Stimulated activated CD4-positive, alpha-beta T cell treated with anti-CD3 and anti-CD28 coated beads, Interleukin-1b, Interleukin-23, amount 100 ng/mL, for 1 hour (primary cell): ENCODE measurements at places on chromosomes 5 and 9.

- DNase-seq = no peak
These were observed 36.4 kb upstream of the TBC1D2 start for GRCh38 chr9:98291820-98292219.

DNA sequence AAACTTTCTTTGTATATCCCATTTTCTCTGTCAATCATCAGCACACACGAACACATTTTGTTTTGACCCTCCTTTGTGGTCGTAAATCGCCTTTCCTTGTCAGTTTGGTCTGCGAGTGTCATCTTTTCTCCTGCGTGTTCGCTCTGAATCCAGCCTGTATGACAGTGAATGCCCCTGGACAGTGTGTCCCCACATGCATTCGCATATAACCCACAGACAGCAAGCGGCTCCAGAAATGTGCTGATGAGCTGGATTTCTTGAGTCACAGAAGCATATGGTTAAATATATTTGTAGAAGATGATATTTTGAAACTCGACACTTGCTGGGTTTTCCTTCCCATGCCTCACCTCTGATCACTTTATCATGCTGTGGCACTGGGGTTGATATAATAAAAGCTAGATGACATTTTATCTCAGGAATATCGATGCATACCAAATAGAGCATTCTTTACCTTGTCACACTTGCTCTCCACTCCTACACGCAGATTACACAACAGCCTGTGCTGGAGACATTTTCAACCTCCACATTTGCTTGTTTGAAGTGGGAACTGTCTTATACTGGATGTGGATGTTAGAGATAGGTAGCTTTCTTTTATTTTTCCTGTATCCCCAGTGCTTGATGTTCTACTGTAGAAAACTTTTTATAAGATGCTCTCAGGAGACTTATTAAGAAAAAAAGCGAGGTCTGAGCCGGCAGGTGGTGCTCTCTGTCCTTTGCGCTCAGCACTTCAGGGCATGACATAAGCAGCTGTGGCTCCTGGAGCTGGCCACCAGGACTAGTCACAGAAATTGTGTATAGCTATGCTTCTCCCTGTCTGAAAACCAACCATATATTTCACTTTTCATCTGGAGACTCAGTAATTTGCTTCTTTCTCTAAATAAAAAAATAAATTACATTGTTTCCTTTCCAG, 215.1 kb downstream of the SH3GL2 start:
- DNase-seq = no peak

GRCh38 chr9:87088192-87088591, 140.9 kb upstream of the GAS1 start:
- no peak for DNase-seq

- no peak for DNase-seq
These were observed 1.9 kb downstream of the DOK3 start for GRCh38 chr5:177507596-177508220.

- DNase-seq = no peak
These were observed 4.9 kb downstream of the GMCL2 start for GRCh38 chr5:178182158-178182876.

DNA sequence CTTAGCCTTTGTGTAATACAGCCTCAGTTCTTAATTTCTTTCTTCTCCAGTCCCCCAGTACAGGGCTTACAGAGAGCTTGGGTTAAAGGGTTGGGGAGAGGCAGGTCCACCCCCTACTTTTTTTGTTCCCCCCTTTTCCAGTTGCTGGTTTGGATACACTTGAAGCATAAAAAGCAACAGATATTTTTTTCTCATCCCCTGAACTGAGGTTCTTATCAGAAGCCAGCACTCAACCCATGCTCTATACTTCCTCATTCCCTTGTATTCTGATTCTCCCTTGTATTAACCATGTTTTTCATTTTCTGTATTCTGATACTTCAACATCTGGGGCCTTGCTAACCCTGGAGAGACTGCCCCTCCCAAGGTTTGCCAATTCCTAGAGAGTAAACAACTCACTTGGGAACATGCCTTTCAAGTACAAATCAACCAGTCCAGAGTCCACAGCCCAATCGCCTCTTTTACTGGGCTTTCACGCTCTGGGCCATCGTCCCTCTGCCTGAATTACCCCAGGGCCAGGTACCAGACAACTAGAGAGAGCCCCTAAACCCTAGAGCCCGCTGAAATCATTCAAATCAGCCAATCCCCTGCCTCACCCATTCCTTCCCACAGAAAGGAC, 333.4 kb upstream of the PUM3 start:
- no peak for DNase-seq

DNA sequence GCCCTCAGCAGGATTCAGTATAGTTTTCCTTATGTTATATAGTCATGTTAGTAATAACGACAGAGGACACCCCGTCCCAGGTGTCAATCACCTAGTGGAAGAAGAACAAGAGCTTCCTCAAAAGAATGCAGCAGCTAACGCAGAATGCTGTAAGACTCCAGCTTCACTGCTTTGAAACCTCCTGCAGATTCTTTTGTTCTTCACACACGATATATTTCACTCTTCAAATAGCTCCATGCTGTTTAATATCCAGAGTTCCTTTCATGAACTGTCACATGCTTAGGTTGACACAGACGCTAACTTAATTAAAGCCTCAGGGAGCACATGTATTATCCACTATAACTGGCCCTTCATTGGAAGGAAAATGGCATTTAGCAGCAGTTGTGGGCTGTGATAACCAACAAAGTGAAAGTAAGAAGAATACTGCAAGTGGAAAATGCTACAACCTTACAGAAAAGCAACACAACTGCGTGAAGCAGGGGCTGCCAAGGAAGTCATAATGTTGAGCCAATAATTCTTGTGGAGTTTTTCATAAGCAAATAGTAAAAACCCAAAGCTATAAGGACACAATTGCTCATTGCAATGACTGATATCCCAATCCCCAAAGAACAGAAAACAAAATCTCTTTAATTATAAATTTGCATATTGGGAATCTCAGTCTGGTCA, 387.5 kb downstream of the PLK2 start:
- DNase-seq = no peak

DNA sequence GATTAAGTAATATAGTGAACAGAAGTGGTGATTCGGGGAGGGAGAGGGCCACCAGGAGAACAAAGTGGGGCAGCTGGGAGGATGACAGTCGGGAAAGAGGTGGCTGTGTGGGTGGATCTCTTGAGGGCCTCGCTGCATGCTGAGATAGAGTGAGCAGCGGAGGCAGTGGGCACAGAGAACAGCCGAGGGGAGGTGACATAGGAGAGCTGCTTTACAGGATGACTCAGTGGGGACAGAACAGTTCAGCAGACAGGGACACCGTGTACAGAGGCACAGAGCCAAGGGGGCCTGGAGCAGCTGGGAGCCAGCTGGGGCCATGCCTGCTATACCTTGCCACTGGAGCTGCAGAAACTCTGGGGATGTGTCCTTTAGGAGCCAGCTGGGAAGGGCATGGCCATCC, 273.9 kb downstream of the GADD45G start:
- no peak for DNase-seq

GRCh38 chr5:6587171-6587570, 45.7 kb downstream of the NSUN2 start:
- DNase-seq = no peak

DNA sequence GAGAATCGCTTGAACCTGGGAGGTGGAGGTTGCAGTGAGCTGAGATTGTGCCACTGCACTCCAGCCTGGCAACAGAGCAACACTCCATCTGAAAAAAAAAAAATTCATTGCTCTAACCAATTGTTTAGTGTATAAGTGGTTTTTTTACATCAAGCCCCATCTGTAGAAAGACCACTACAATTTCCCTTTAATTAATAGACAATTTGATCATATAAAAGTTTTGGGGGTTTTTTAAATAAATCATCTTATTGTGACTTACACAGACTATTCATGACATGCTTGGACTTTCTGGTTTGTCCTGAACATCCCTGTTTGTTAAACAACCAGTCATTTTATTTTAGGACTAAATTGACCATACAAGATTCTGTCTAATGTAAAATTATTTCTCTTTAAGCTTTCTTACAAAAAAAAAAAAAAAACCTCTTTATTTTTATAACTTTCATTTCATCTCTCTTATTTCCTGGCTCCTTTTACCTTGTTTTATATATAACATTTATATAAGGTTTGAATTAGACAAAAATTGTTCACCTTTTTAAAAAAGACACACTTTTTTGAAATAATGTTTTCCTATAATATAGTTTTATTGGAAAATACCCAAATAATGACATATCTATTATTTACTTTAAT, 9.8 kb upstream of the FANCC start:
- no peak for DNase-seq

- DNase-seq = no peak
These were observed 244.4 kb downstream of the RFX3 start for GRCh38 chr9:3281399-3281798.

- no peak for DNase-seq
These were observed 67.9 kb downstream of the ADAMTS6 start for GRCh38 chr5:65413822-65414221.

DNA sequence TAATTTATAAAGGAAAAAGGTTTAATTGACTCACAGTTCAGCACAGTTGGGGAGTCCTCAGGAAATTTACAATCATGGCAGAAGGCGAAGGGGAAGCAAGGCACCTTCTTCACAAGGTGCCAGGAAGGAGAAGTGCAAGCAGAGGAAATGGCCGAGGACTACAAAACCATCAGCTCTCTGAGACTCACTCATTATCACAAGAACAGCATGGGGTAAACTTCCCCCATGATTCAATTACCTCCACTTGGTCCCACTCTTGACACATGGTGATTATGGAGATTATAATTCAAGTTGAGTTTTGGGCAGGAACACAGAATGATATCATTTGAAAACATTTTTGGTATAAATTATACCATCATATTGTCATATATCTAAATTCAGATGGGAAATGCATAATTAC, 934.7 kb downstream of the CDH12 start:
- no peak for DNase-seq

DNA sequence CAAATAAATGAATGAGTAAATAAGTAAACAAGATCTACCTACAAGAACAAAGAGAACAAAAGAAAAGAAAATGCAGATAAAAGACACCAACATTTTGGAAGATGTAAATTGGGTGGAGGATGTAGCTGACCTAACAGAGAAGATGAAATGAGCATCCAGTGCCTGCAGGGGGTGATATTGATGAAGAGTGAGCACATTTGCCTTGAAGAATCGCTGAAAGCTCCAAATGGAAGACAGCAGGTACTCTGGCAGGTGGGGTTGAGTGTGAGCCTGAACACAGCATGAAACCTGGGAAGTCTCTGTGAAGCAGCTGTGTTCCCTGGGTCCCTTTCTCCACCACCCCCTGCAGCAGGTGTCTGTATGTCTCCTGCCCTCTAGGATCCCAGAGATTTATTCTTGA, 125.6 kb downstream of the NXNL2 start:
- no peak for DNase-seq

GRCh38 chr5:148856424-148856823, 30.0 kb downstream of the ADRB2 start:
- no peak for DNase-seq

GRCh38 chr5:179180061-179180610, 120.0 kb downstream of the ZNF354C start:
- DNase-seq = no peak

- no peak for DNase-seq
These were observed 7.2 kb downstream of the FREM1 start for GRCh38 chr9:14903040-14903439.

GRCh38 chr9:14985419-14985818, 75.2 kb upstream of the FREM1 start:
- DNase-seq = no peak

DNA sequence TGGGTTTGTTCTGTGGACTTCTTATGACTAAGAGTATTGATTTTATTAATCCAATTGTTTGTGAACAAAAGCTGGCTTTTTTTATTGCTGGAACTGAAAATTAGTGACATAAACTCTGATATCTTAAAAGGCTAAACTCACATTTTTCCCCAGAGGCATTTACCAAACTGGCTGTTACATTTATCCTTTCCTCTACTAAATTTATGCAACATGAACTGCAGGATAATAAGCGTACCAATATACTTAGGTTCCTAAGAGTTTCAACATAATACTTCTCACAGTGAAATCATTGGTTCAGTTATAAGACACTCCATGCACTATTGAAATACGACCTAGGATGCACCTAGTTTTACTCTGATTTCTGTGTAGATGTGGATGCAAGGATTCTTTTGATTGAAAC, 560.8 kb upstream of the WWC1 start:
- no peak for DNase-seq

DNA sequence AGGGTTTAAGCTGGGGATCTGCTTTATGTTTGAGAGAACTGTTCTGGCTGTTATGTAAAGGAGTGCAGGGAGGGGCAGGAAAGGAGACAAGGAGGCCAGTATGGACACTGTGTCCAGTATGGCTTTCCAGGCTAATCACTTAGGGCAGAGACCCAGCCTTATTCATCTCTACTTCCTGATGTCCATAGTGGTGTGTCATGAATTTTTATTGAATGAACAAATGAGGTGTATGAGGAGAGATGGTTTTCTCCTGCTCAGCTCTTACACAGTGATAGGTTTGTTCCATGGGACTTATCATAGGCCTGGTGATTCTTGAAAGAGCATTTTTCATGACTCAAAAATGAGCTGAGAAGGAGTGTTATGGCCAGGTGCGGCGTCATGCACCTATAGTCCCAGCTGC, 20.5 kb upstream of the FGFR4 start:
- no peak for DNase-seq

DNA sequence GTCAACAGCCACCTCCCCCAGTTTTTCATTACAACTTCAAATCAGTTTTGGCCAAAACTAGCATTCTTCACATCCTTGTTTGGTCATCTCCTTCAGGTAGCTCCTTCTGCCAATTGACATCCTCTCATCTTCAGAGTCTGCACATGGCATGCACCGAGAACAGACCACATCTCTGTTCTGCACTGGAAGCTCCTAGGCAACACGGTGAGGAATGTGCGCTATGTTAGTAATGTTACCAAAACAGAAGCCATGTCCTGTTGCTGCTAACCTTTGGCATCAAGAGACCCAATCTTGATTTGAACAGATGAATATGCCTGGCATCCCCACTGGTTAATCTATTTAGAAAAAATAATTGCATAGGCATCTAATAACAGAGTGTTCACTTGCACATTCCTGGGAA, 5.1 kb upstream of the HK3 start:
- no peak for DNase-seq

- DNase-seq = no peak
These were observed 20.0 kb upstream of the RGMB start for GRCh38 chr5:98753507-98753906.

DNA sequence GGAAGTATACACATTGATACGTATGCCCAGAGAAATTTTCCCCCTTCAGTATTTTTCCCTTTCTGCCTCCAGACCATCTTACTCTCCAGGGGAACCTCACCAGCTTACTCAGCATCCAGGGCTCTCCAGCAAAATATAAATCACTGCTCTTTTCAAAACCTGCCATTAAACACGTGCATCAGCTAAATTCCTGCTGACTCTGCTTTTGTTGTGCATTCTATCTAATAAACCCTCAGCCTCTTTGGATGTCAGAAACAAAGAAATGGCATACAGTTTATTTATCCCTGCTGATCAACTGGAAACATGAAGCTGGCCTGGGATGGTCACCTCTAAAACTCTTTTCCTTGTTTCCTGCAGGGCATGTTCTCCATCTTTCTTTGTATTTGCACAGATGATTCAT, 126.8 kb downstream of the TRPM3 start:
- DNase-seq = no peak

DNA sequence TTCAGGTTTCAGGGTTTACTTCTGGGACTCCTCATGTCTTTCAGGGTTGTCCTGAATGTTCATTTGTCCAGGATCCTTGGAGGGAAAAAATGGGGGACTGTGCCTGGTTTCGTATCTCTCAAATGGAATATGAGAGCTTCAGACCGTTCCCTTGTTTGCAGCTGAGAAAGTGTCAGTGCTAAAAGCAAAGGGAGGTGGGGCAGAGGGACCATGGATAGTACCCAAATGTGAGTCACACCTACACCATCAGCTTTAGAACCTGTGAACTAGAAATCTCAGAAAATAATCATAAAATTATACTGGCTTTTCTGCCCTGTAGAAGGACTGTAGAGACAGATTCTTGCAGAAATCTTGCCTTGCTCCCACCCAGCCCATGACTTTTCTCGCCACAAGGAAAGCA, 84.3 kb upstream of the TAF11L2 start:
- DNase-seq = no peak
